ENCODE measurements at places on chromosomes 2 and 18.

DNA sequence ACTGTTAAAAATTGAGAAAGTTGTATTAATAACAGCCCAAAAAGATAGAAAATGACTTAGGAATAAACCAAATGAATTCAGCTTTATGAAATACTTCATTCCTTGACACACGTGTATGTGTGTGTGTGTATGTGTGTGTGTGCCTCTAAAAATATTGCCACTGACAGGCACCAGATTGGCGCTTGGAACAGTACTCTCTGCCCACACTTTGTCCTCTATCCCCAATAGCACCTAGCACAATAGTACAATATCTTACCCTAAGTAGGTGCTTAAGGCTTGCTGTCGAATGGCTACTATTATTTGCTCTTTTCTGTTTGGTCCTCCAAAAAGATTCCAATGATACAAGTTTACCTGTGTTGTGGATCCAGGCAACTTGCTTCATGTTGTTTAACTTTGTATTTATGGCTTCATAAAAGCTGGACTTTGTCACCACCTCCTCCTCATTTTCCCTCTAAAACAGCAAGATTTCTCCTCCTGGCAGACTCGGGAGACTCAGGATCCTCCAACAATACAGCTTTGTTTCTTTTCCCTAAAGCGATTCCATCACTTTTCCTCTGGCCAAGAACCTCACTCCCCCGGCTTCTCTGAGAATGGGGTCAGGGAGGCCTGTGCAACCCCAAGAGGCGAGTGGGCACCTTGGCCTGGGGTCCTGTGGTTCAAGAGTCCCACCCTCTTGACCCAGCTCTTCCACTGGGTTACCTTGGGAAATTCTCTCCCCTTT lies 43.3 kb upstream of the LCLAT1 start:
- DNase-seq = no peak

GRCh38 chr18:59549503-59550173 lies 147.6 kb downstream of the CCBE1 start:
- no peak for DNase-seq

GRCh38 chr2:19899985-19900930 lies 1.5 kb downstream of the TTC32 start:
- DNase-seq = no peak

DNA sequence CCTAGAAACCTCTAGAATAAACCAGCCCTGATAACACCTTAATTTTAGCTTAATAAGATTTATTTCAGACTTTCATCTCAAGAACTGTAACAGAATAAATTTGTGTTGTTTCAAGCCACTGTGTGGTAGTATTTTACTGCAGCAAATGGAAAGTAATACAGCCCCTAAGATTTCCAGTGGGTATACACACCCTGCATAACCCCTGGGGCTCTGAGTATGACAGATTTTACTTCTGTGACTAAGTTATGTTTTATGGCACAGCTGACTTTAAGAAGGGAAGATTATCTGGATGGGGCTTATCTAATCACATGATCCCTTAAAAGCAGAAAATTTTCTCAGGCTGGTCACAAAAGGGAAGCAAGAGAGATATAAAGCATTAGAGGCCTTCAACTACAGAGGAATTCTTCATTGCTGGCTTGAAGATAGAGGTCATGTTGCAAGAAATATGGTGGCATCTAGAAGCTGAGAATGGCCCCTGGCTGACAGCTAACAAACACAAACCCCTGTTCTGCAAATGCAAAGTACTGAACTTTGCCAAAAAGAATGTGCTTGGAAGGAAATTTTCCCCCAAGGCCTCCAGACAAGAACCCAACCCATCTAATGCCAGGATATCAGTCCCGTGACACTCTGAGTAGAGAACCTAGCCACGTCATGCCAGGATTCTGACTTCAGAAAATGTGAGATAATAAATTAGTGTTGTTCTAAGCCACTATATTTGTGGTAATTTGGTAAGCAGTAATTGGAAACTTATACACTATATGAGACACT lies 67.8 kb upstream of the SLC9A2 start:
- DNase-seq = no peak

DNA sequence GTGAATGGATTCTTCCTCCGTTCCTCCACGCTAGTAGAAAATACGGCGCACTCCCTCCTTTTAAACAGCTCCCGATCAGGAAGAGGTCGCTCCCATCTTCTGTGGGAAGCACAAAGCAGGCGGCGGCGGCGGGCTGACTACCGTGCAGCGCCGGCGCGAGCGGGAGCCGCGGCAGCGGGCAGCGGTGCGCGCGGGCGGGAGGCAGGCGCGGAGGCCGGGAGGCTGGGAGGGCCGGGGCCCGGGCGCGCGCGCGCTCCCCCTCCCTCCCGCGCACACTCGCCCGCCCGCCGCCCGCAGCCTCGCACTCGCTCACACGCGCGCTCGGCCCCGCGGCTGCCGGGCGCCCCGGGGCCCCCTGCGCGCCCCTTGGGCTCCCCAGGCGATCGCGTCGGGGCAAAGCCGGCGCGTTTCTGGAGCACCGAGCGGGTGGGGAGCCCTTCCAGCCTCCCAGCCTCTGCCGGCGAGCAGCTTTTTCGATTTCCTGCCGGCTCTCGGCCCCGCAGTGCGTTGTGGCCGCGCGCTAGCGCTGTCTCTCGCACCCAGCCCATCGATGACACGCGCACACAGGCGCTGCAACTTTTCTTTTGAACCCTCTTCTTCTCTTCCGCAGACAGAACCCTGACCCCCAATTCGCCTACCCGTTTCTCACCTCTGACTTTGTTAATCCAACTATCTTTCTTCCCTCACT lies at the start of gene SLC8A1:
Gene SLC8A1 (minus strand): TSS at position 173 of the 688 bp plus-strand sequence.
- no peak for DNase-seq

- DNase-seq = no peak
Measured at GRCh38 chr2:17966798-17967197, 88.3 kb downstream of the KCNS3 start.

- DNase-seq = no peak
Measured at GRCh38 chr2:181306785-181307184, 150.4 kb upstream of the ITGA4 start.

DNA sequence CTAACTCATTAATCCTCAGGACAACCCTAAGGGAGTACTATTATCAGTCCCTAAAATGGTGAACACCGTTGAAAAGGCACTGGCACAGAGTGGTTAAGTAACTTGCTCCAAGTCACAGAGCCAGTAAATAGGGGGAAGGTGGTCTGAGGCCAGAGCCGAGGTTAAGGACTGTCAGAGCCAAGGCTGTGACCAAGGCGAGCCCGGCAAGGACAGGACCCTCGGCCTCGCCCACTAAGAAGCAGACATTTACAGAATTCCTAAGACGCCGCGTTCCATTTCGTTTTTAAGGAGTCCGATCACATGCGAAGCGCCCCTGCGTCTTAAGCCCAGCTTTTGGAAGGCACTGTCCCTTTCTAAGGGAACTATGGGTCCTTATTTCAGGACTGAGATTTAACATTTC lies 1.1 kb downstream of the PDIA6 start:
- no peak for DNase-seq

DNA sequence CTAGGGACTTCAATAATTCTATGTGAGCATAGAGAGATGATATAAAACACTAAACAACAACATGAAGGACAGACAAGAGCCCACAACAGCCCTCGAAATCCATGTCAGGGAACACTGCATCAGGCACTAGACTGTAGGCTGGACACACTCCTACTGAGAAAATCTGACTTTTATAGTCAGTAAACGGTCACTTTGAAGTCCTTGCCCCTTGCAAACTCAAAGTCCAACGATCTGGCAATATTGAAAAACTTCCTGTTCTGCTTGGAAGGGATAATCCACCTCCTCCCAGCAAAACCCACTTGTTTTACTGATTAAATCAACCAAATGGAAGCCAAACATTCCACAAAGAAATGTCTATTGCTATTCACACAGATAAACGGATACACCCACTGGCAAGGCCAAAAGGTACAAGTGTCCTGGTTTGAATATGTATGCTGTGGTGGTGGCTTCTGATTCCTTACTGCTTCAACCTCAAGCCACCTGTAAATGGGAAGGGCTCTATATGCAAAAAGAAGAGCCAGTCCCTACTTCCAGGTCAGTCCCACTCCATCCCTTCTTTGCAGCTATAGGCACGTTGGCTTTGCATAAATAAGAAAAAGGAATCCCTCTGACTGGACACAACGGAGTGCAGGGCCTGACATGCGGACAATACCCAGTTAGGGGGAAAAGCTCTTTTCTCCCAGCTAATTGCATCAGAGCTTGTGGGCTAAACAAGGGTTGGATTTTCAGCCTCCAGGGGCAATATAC lies 56.6 kb downstream of the STK39 start:
- DNase-seq = no peak

DNA sequence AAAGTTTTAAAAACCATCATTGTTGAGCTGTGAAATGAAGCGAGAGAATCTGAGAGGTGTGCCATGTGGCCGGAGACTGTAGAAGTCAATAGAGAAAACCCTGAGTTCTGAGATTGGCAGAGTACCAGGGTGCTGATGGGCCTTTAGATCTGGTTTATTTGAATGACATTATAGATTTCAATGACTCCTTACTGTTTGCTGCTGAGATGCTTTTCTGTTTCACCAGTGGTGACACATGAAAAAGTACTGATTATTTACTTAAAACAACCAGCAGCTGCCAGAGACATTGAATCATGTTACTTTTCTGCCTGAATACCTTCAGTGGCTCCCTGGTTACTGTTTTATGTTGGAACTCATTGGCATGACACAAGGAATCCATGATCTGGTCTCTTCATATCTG lies 602.7 kb upstream of the ZNF804A start:
- no peak for DNase-seq

DNA sequence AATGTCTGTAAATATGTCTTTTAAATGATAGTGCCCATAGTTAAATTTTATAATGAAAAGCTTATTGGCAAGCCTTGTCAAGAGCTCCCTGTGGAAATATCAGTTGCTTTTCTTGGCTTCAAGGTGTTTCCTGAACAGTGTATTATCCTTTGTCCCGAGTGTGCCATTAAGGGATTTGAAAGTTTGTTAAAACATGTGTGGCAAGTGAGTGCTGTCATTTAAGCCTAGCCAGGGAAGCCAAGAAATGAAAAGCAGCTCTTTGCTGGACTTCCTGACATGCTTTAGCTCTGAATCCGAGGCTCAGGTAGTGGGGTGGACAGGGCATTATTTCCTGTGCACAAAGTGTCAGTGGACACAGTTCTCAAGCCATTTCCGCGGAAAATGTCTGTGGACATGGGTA lies 111.5 kb downstream of the DIS3L2 start:
- no peak for DNase-seq

DNA sequence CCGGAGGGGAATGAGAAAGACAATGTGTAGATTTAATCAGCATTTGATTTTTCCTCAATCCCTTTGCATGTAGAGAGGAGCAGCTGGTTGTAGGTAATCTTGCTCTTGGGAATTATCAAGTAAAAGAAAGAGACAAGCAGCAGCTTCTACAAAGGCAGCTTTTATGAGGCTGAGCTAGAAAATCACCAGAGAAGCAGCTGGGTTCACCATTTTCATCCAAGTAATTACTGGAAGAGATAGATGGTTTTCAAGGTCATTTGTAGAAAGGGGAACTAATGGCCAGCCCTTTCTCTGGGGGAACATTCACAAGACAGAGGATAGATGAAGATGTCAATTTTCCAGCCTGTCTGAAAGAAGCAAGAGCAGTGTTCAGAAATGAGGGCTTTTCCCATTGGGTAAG lies 113.0 kb downstream of the RND3 start:
- DNase-seq = no peak

DNA sequence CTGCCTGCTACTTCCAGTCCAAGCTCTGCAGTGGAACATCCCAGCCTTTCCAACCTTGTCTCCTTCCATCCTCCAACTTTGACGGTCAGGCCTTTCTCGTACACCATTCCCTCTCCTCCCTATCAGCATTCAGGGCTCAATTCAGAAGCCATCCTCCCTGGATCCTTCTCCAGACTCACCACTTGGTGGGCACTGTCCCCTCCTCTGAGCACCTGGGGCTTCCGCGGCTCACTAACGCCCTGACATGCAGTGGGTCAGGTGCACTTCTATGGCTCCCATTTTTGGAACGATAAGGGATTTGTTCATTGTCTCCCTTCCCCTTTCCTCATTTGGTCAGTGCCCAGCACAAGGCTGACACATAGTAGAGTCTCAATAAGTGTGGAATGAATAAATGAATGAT lies 56.7 kb downstream of the TNS1 start:
- no peak for DNase-seq

DNA sequence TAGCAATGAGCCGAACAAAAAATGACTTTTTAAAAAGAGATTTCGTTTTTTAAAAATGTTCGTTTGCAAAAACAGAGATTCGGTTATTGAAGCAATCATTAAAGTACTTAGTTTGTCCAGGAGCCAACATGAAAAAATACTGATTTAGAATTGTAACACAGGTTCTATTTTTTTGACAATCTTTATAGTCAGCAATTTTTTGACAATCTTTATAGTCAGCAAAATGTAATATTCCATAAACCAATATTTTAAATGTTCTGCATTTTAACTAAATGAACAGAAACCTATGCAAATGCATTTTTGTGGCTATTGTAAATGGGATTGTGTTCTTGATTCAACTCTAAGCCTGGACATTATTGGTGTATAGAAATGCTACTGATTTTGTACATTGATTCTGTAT lies 161.8 kb downstream of the DSEL start:
- DNase-seq = no peak

DNA sequence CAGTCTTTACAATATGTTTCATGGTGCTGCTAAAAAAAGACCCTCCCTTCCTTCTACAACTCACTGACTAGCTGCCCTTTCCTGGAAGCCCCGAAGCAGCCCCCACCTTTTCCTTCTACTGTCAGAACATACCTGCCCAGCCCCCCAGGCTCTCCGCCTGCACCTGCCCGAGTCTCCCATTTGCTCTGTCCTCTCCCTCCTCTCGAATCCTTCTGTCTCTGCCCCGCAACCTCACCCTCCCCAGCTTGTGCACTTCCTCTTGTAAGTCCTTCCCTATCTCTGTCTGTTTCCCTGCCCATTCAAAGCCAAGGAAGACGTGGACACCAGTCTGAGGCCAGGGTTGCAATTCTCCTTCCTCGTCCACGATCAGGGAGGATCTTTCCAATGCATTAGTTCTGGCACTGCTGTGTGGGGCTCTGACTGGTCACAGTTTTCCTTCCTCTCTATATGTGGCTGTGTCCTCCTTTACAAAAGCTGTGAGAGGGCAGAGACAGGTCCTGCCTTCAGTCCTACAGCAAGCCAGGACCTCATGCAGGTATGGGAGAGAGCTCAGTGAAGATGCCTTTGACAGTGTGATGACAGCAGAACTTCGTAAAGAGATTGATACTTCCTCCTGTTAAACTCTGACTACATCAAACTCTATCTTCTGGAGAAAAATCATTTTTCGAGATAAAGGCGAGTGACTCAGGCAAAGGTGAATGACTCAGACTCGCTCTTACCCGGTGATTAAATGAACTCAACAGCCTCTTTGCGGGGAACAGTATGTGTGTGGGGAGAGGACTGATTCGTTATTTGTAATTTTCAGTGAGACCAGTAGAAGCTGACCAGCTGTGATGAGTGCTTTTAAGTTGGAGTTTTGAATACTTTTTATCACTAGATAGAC lies 14.2 kb downstream of the TNFRSF11A start:
- DNase-seq = no peak

DNA sequence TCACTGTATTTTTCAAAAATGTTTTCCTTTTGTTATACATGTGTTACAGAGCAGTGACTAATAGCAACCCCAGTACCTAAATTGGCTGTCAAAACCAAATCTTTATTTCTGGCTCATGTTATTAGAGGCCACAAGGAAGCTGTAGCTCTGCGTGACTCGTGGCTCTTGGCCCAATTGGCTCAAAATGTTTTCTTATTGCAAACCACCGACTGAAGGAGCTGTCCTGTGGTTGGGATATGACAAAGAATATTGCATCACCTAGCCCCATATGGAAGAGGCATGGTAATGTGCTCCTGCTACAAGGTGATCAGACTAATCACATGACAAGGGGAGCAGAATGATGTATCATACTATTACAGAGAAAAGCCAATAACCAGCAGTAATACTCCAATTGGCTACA lies 1058.5 kb downstream of the CBLN2 start:
- DNase-seq = no peak

All from stimulated activated CD4-positive, alpha-beta T cell treated with anti-CD3 and anti-CD28 coated beads, Interleukin-1b, Interleukin-23, amount 100 ng/mL, for 24 hours (primary cell).